SK-N-SH (cell line): ENCODE measurements at places on chromosomes 13 and 19. TPM values are rescaled to one million over a fixed set of nuclear protein-coding genes. Genes with fewer than 3 reads are reported as not detected.

Gene HRC
- not detected in 2 replicates for polyA plus RNA-seq

Gene GPC6
- polyA plus RNA-seq: 6.5 and 6.7 TPM in 2 replicates

Gene OR10H1
- polyA plus RNA-seq: not detected in 2 replicates

Gene TNFSF9
- polyA plus RNA-seq: 9.9 and 10.7 TPM in 2 replicates

Gene PSG2
- 0.16 and 0.31 TPM in 2 replicates for polyA plus RNA-seq

Gene KCNRG
- 0.97 and 1.1 TPM in 2 replicates for polyA plus RNA-seq

DNA sequence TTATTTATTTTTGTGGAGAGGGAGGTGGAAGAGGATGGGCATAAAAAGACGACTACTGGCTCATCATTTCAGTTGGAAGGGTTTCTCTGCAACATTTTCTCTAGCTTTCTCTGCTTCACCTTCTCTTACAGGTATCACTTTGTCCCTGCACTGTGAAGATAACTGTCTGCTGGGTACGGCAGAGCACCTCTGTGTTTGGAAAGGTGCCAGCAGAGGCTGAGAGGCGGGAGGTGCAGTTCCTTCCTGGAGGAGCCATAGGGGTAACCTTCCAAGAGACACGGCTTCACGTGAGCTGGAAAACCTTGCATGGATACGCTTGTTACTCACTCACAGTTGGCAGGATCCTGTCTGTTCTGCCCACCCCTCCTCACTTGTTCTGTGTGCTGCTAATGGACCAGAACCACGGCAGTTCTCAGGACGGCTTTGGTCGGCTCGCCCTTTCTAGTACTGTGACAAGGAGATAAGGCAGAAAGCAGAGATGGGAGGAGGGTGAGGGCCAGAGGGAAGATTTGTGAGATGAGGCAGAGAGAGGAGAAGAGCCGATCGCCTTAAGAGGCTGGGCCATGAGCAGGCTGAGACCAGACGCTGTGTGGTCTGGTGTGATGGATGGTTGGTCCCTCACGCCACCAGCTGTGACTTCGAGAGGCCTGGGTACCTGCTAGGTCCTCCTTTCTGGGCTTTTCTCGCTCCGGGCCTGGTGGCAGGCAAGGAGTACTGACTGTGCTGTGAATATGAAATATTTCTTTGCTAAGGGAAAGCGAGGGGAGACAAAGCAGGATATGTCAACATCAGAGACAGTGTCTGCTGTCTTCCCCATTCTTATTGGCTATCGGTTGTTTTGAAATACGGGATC, 66.8 kb downstream of the MRPL57 start:
- H3K27me3 ChIP-seq: no peaks in the 10 kb centered on the region; the same call in 1 of the 2 replicates
- no peaks in the 10 kb centered on the region for H3K36me3 ChIP-seq
- no peaks in the 10 kb centered on the region for H3K4me1 ChIP-seq
- no peak for DNase-seq

GRCh38 chr13:52961256-52961910, 67.2 kb upstream of the OLFM4 start:
- DNase-seq: no peak
- H3K27ac ChIP-seq: no peak overlapping the region
- H3K4me3 ChIP-seq: no peak overlapping the region

- H3K4me1 ChIP-seq: peaks cover 23% of the 10 kb centered on the region; the same call in 1 of the 2 replicates
- H3K4me3 ChIP-seq: peak overlapping the region; percentile 28
- DNase-seq: no peak
- peak overlapping the region; percentile 82 for H3K27ac ChIP-seq
- peaks cover 12% of the 10 kb centered on the region for H3K36me3 ChIP-seq
These were observed 592 bp upstream of the TRIP10 start for GRCh38 chr19:6738787-6739389.

DNA sequence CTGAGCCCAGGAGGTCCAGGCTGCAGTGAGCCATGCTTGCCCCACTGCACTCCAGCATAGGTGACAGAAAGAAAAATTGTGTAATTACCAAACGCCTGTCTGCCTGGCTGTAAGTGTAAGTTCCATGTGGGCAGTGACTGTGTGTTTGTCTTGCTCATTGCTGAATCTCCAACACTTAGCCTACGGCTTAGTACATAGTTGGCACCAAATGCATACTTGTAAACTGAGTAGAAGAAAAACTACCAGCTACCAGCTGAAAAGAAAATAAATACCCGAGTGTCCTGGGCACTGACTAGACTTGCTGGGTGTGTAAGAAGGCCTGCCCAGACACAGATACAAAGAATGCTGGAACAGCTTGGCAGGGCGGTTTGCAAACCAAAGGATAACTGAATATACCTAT, 2.7 kb upstream of the CEBPG start:
- DNase-seq: no peak
- no peaks in the 10 kb centered on the region for H3K36me3 ChIP-seq
- no peaks in the 10 kb centered on the region; the same call in 1 of the 2 replicates for H3K27me3 ChIP-seq
- no peak overlapping the region for H3K4me3 ChIP-seq

DNA sequence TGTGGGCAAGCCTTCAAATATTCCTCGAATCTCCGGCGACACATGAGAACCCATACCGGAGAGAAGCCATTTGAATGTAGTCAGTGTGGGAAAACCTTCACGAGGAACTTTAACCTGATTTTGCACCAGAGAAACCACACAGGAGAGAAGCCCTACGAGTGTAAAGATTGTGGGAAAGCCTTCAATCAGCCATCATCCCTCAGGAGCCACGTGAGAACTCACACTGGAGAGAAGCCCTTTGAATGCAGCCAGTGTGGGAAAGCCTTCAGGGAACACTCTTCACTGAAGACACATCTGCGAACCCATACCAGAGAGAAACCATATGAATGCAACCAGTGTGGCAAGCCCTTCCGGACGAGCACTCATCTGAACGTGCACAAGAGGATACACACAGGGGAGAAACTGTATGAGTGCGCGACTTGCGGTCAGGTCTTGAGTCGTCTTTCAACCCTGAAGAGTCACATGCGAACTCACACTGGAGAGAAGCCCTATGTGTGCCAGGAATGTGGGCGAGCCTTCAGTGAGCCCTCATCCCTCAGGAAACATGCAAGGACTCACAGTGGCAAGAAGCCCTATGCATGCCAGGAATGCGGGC, 28.8 kb downstream of the ZNF333 start:
- H3K4me1 ChIP-seq: no peaks in the 10 kb centered on the region
- peaks cover 46% of the 10 kb centered on the region for H3K36me3 ChIP-seq
- peak overlapping the region; percentile 28; the same call in 1 of the 2 replicates for H3K4me3 ChIP-seq
- H3K27ac ChIP-seq: no peak overlapping the region
- DNase-seq: no peak

GRCh38 chr19:16325161-16325527, 518 bp downstream of the KLF2 start:
- H3K36me3 ChIP-seq: peaks cover 3% of the 10 kb centered on the region
- peak overlapping the region; percentile 52 for H3K4me3 ChIP-seq
- peaks cover 33% of the 10 kb centered on the region; the same call in 1 of the 2 replicates for H3K27me3 ChIP-seq
- H3K27ac ChIP-seq: no peak overlapping the region
- peak; percentile 65 for DNase-seq

DNA sequence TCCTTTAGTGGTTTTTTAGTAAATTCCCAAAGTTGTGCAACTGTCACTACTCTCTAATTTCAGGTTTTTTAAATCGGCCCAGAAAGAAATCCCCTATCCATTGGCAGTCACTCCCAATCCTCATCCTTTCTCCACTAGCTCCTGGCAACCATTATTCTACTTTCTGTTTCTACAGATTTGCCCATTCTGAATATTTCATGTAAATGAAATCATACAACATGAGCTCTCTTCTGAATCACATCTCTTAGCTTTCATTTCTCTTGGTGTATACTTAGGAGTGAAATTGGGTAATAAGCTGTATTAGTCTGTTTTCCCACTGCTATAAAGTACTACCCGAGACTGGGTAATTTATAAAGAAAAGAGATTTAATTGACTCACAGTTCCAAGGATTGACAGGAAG, 9.7 kb upstream of the ZNF223 start:
- H3K27ac ChIP-seq: no peak overlapping the region
- H3K4me3 ChIP-seq: no peak overlapping the region
- no peak for DNase-seq

DNA sequence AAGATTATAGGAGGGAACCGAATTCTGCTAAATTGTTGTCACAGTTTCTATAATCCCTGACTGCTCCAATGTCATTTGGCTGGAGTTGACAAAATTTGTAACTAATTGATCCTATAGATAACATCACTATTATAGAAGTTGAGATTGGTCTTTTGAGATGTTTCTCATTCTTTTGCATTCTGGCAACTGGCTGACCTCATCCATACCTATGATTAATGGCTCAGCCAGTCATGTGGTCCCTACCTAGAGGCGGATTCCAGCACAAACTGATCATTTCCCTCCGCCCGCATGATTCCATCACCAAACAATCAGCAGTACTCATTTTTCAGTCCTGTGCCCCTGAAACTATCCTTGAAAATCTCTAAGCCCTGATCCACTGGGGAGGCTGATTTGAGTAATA, 4.2 kb downstream of the PSG2 start:
- H3K27ac ChIP-seq: peak overlapping the region; percentile 67
- no peaks in the 10 kb centered on the region for H3K36me3 ChIP-seq
- no peaks in the 10 kb centered on the region for H3K4me1 ChIP-seq
- no peak for DNase-seq
- no peaks in the 10 kb centered on the region for H3K27me3 ChIP-seq

- H3K27ac ChIP-seq: no peak overlapping the region
- no peaks in the 10 kb centered on the region for H3K4me1 ChIP-seq
- peaks cover 10% of the 10 kb centered on the region for H3K36me3 ChIP-seq
- no peak overlapping the region for H3K4me3 ChIP-seq
- DNase-seq: no peak
These were observed 43.2 kb downstream of the N4BP2L1 start for GRCh38 chr13:32384702-32385101.
